ENCODE measurements at places on chromosomes 6 and 20.

GRCh38 chr6:150925590-150925928 lies 60.1 kb downstream of the MTHFD1L start:
- DNase-seq, result no peak

DNA sequence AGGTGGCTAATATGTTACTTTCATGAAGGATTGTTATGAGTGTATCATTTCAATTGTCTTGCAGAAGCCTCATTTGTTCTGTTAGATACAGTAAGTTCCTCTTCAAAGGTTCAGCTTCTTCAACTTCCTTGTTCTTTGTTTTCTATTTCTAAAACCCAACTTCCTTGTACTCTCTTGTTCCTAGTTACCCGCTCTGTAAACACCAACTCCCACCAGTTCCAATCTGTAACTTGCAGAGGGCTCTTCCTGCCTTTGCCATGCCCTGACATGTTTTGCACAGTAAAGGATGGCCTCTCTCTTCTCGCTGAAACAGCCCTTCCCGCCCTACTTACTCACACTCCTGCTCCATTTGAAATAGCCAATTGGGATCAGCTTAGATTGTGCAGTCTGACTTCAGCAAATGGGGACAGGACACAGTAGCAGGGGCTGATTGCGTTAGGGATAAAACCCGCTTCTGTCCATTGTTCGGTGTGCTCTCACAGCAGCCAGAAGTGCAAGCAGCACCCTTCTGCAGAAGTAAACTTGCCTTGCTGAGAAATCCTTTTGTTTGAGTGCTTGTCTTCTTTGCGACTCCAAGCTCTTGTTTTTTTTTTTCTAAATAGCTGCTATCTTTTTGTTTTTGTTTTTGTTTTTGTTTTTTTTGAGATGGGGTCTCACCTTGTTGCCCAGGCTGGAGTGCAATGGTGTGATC lies 45.9 kb upstream of the POU5F1 start:
- no peak for DNase-seq

DNA sequence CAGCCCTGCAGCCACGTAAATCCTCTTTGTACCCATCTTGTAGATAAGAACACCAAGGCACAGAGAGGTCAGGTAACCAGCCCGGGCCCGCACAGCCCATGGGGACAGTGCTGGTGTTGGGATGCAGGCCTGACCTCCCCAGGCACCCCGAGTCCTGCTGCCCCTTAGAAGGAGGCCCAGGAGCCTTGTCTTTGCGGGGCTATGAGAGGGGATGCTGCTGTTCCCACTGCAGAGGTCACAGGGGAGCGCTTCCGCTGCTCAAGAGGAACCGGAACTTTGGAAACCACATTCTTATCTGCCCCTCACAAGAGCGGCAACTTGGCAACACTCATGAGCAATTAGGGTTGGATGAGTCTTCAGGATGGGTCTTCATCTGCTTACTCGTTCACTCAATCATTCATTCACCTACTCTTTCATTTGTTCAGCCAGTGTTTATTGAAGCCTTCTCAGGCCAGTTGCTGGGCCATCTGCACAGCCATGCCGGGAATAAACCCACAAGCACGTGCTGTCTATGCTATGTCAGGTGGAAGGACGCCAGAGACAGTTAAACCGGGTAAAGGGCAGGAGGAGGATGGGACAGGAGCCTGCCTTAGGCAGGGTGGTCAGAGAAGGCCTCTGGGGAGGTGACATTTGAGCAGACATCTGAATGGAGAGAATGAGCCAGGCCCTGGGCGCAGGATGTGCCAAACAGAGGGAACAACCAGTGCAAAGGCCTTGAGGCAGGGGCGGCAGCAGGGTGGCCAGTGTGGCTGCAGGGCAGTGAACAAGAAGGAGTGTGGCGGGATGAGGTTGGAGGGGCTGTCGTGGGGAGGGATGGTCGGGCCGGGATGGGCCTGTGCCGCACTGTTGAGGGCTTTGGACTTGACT lies 60.8 kb downstream of the RBM38 start:
- no peak for DNase-seq

- DNase-seq, result no peak
Measured at GRCh38 chr20:49501917-49502316, 19.4 kb upstream of the KCNB1 start.

DNA sequence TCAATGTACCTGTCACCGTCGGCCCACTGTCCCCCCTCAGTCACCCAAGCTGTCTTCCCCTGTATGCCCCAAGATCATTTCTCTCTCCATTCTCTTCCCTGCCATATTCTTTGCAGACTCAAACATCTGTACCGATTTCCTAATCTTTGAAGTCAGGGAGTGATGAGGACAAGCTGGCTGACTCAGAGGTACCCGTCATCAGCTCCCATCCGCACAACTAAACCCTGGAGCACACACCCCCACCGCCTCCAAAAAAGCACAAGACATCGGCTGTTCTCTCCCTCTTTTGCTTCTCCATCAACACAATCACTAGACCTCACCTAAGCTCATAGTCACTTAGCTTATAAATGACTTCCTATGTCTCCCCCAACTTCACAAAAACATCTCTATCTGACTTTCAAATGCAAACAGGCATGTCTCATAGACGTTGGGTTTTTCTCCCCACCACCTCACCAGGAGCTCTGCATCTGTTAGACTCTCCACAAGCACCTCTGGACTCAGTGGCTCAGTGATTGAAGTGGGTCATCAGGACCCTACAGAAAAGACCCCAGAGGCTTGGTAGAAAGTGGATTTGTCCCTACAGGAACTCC lies 11.5 kb upstream of the NFATC2 start:
- DNase-seq, result no peak
